ENCODE measurements at places on chromosomes 1 and 21.
A peak's percentile ranks its signal among the peaks of the same experiment; 100 is the strongest.

DNA sequence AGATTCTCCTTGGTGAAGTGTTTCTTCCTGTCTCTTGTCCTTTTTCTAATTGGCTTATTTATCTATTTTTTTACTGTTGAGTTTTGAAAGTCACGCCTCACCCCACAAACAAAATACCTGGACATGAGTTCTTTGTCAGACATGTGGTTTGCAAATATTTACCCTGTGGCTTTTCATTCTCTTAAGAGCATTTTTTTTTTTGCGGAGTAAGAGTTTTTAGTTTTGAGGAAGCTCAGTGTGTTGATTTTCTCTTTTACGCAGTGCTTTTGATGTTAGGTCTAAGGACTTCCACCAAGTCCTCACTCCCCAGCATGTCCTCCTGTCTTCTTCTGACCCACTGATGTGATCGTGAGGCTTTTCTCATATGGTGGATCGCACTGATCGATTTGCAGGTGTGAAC, 7.6 kb downstream of the DFFB start:
- DNase-seq = no peak

- no peak for DNase-seq
Observed at GRCh38 chr1:229408458-229409037, 25.3 kb downstream of the ACTA1 start.

DNA sequence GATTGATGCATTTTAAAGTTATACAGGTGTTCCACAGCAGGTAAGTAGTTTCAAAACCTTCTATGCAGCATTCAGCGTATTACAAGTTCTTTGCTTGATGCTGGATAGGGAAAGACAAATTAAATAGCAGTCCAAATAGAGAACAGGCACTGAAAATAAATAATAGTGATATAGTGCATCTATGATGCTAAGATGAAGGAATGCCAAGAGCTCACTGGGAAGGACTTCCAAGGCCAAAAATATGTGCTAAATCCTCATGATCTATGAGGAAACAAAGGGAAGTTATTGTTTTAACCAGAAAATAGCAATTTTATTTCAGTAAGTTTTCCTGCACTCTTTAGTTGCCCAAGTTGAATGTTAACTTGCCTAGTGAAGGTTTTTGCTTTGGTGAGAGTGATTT, 127.8 kb upstream of the GREM2 start:
- DNase-seq = no peak

GRCh38 chr1:244139655-244140054, 88.6 kb downstream of the ZBTB18 start:
- DNase-seq = no peak

- DNase-seq = peak; percentile 6
Observed at GRCh38 chr1:196608390-196609369, at the start of gene KCNT2. KCNT2 (minus strand) TSS chr1:196608440; CDS start chr1:196608309, 131 bp downstream.
